ACHN (cell line): ENCODE measurements at places on chromosomes 7 and 10.
A peak's percentile ranks its signal among the peaks of the same experiment; 100 is the strongest.

- DNase-seq = no peak
Observed at GRCh38 chr10:24722131-24722675, 1.5 kb downstream of the ARHGAP21 start.

GRCh38 chr10:31118556-31118955 is 86.9 kb upstream of the ZNF438 start:
- no peak for DNase-seq

- peak; percentile 25 for DNase-seq
Observed at GRCh38 chr10:53140506-53140905, 367.9 kb upstream of the MBL2 start.

GRCh38 chr7:111672901-111673300 is 110.6 kb upstream of the IMMP2L start:
- peak; percentile 10 for DNase-seq

GRCh38 chr10:58217612-58218011 is 50.1 kb downstream of the IPMK start:
- DNase-seq = no peak

- DNase-seq = no peak
Observed at GRCh38 chr7:121101621-121102020, 113.1 kb downstream of the CPED1 start.

DNA sequence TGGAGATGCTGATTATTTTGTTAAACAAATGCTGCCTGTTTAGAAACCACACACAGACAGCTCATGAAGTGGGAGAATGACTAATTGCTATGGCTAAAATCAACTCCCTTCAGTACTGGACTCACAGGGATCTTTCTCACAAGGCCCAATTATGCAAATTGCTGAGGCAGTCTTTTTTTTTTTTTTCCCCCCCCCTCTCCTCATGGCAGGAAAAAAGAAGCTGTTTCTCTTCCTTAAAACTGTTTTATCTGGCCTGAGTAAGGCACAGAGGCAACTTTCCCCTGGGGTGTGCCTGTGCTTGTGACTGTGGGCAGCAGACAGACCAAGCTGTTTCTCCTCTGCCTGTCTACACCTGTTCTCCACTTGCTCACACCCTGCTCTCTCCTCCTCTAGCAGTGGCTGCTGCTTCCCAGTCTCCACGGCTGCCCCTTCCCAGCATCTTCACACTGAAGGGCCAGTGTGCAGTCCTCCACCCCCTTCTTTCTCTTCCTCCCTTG is 65.4 kb upstream of the STEAP1B start:
- DNase-seq = no peak

DNA sequence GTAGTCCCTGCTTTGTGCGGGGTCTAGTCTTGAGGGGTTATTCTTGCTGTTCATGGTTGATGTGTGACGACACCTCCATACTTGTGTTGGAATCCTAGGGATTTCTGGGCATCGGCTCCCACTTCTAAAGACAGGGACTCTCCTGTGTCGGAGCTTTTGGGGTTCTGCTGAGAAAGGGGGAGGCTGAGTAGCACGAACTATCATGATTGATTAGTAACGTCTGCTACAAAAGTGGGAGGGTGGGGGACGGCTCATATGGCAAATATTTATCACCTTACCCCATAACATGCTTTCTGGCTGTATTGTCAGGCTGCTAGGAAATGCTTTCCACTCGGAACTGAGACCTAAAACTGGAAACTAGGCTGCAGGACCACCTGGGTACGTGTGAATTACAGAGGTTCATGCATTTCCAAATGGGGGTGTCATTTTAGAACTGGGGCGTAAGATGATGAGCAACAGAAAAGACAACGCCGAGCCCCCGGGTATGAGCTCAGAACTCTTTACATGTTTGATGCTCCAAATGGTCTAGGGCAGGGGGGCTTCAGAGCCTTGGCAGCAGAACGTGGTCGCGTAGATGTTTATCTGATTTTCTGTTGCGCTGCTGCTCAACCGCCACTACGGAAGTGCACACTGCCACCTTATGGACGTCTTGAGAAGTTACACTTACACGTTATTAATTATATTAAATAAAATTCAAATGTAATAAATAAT is 15.1 kb upstream of the NME8 start:
- peak; percentile 67 for DNase-seq

DNA sequence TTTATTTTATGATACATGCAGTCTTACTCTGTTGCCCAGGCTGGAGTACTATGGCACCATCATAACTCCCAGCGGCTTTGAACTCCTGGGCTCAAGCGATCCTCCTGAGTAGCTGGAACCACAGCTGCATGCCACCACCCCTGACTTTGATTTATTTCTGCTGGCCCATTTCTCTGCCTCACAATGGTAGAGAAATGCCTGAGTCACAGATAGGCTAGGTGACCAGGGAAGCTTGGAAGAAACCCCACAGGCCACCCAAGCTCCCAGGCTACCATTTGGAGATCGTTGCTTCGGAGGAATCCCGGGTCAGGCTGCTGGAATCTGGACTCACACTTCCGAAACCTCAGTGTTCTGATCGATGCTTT is 17.4 kb upstream of the BAIAP2L1 start:
- no peak for DNase-seq

DNA sequence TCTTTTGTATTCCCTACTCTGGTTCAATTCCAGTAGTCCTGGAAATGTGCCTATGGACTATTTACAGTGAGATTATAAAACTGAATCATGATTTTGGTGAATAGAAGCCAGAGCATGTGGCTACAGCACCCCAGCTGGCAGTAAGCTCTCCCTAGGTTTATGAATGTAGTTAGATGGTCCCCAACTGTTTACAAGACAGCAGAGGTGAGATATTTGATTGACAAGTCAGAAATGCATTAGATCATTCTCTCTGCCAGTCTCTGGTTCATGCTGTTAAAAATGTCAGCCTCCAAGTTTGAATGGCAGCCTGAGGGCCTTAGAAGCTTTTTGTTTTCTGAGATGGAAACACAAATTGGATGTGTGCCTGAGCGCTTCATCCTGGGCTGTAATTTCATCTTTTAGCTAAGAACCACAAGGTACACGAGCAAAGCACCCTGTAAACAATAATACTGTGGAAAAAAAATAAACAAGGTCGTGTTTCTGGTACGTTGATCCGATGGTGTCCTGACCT is 85.0 kb downstream of the BTRC start:
- no peak for DNase-seq

DNA sequence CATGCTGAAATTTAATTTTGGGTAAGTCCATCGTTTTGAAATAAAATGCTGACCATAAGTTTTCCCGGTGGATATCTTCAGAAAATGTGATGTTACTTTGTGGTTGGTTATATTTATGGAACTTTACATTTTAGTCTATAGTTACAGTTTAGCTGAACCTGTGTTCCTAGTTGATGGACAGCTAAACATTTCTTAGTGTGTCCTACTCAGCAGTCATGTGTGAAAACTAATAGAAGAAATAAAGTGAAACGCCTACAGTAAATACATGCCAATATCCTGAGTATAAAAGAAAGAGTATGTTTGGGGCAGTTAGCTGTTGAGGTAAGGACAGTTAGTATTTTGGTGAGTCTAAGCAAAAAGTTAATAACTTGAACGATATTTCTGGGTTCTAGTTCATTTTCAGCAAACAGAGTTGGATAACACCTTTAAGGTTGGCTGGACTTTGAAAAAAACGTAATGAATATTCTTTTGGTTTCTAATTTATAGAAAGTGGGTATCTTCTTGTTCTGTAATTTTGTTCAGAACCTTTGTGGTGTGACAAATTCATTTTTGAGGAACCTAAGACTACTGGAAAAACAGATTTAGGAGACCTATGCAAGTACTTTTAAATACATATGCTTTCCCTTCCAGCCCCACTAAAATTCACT is 28.7 kb downstream of the LCOR start:
- no peak for DNase-seq

DNA sequence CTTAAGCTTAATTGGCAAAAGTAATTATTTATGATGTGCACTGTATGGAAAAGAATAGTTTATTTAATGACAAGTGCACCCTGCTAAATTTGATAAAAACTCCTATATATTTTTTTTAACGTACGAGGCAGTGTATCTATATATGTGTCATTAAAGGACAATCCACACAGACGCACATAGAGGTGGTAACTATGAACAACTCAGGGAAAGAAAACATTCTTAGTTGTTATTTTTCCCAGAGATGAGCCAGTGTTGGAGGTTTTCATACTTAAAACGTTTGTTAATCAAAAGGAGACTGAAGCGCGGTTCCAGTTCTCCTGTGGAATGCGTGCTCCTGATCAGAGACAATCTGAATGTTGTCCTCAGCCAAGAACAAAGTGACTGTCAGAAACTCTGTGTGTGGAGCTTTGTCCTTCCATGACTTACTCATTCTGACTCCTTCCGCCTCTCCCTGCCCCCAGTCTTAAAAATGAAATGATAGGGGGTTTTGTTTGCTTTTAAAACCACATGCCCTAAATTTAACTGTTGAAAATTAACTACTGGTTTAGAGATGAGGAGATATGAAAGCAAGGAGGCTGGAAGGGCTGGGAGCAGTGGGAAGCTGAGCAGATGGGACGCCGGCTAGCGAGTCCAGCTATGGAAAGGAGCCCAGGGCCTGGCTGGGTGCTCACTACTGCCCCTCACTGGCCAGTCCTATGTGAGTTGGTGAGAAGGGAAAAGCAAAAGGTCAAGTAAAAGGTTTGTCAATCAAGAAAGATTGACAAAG is 99.6 kb downstream of the SVIL start:
- peak; percentile 79 for DNase-seq

DNA sequence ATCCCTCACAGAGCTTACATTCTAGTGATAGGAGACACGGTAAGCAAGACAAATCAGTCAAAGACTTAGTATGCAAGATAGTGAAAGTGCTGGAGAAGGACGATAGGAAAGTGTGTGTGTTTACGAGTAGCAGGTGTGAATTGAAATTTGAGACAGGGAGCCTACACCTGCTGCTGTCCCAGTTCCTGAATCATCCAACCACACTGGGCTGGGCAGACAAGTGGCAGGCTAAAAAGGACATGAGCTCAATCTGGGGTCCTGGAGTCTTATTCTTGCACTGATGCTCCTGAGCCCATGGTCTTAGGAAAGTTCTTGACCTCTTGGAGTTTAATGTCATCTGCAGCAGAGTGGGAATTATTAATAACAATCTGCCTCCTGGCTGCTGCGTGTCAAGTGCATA is 16.2 kb downstream of the RBP3 start:
- DNase-seq = no peak

DNA sequence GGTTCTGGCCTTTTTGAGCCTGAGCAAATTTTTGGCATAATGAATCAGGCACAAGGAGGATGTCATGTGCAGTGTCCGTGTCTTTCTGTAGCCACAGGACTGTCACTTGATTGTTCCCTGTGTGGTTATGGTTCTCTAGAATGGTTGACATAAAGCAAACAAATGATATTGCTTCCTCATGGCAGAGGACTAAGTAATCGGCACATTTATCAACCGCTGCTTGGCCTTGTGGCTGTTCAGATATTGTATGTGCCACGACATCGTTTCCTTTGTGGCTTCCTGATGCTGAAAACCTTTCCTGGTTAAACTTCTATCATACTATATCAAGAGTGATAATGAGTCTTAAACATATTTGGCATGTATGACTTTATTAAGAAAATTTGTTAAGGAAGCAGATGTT is 598.8 kb downstream of the SUGCT start:
- no peak for DNase-seq

DNA sequence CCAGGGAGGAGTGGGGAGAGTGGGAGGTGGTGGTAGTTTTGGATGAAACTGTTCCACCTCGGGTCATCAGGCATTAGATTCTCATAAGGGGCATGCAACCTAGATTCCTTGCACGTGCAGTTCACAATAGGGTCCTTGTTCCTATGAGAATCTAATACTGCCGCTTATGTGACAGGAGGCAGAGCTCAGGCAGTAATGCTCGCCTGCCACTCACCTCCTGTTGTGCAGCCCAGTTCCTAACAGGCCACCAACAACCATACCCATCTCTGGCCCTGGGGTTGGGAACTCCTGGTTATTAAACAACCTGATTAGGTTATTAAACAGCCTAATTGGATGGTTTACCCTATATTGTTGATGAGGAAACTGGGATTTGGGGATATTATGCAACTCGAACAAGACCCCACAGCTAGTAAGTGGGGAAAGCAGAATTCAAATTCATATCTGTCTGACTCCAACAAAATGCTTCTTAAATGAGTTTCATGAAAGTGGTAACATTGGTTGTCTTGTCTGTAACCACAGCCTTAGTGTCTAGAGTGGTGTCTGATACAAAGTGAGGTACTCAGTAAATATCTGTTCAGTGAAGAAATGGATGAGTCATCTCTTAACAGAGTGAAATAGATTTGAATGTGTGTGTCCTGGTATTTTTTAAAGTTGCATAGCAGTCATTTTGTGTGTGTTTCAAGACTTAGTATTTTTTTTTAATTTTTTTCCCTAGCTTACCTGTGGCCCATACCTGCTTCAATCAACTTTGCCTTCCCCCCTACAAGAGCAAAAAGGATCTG is 101.6 kb downstream of the HECTD2 start:
- DNase-seq = peak; percentile 54

DNA sequence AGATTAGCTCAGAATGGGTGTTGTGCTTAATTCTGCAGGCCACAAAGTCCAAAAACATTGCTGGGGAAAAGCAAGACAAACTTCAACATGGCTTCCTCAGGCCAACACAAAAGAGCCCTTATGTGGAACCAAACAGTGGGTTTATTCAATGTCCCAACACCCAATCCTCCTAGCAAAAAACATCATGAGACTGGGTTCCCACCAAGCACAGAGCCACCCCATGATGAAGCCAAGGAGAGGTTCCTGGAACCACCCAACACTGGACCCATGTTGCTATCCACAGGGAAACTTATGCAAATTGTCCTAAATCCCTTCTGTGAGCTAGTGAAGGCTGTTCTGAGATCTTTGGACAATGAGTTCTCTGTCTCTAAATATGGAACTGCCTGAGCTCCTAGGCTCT is 24.0 kb downstream of the SLC25A13 start:
- DNase-seq = no peak

GRCh38 chr7:128922496-128923410 is 12.2 kb upstream of the KCP start:
- DNase-seq = no peak

GRCh38 chr7:138549082-138549481 is 89.0 kb downstream of the TRIM24 start:
- DNase-seq = no peak

DNA sequence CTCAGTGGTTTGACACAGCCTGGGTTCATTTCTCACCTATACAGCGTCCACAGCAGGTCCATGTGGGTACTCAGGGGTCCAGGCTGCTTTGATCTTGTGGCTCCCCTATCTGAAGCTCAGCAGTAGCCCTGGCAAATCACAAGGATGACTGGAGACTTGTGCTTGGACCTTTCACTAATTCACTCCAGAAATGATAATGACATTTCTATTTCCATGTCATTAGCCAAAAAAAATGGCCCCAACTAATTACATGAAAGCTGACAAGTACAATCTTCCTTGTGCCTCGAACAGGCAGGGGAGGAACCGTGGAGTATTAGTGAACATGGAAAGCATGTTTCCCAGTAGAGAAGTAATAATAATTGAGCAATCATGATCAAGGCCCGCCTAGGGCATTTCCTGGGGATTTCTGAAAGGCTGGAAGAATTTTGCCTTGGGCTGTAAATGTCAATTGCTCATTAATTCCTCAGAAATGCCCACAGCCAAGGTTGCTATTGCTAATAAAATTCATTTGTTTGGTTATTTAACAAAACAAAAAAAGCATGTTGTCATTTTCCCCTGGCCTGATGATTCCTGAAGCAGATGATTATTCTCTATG is 586.1 kb downstream of the SDK1 start:
- no peak for DNase-seq
